ENCODE measurements at places on chromosomes 12 and 14. TPM values are rescaled to one million over a fixed set of nuclear protein-coding genes. Genes with fewer than 3 reads are reported as not detected.
A peak's percentile ranks its signal among the peaks of the same experiment; 100 is the strongest.

GRCh38 chr12:9144730-9145106 lies 29.0 kb upstream of the A2M start:
- no peak overlapping the region for H3K27ac ChIP-seq
- no peak for DNase-seq
- H3K4me3 ChIP-seq: no peak overlapping the region
- no peaks in the 10 kb centered on the region for H3K36me3 ChIP-seq
- H3K27me3 ChIP-seq: no peaks in the 10 kb centered on the region

- no peak overlapping the region for H3K27ac ChIP-seq
- H3K36me3 ChIP-seq: no peaks in the 10 kb centered on the region
- H3K4me1 ChIP-seq: peaks cover 8% of the 10 kb centered on the region
- H3K4me3 ChIP-seq: no peak overlapping the region
Observed at GRCh38 chr14:50792634-50793068, 38.3 kb downstream of the NIN start.

GRCh38 chr14:37253905-37254304 lies 56.2 kb downstream of the MIPOL1 start:
- DNase-seq: peak; percentile 78
- H3K36me3 ChIP-seq: no peaks in the 10 kb centered on the region
- no peak overlapping the region for H3K4me3 ChIP-seq
- peaks cover 7% of the 10 kb centered on the region for H3K4me1 ChIP-seq

DNA sequence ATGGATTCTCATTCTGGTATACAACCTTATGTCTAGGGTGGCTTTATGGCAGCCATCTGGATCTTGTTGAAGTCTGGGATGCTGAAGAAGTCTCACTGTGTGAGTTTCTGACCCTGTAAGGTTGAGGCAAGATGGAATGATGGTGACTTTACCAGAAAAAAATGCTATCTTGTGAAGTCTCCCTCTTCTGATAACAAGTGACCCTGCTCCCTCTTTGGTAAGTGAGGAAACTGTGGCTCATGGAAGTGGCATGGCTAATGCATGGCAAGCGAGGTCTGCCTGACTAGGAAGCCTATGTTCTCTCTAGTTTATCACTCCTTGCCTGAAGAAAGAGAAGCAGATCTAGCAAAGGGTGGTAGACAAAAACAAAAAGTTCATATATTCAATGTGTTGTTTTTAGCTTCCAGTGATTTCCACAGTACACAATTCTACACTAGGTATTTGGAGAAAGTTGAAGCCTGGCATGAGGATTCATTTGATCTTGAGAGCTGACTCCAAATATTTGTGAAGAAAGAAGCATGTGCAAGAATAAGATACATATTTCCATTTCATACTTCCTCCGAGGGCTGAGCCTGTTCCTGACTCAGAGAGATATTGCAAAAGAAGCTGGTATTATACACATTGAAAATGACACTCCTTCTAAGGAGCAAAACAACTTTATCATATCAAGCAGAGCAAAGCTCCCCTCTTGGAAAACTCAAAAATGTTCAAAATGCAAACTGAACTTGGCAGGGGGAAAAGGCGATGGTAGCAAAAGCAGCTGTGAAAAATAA lies 63.6 kb downstream of the HELB start:
- peak; percentile 27 for DNase-seq
- H3K27me3 ChIP-seq: 0 out of 2 replicates have a peak, but pooled peaks cover 3% of the 10 kb centered on the region
- H3K27ac ChIP-seq: no peak overlapping the region
- no peaks in the 10 kb centered on the region for H3K36me3 ChIP-seq
- no peak overlapping the region for H3K4me3 ChIP-seq
- no peaks in the 10 kb centered on the region for H3K4me1 ChIP-seq

GRCh38 chr14:75711105-75711795 lies 50.2 kb downstream of the TTLL5 start:
- peaks cover 22% of the 10 kb centered on the region for H3K4me1 ChIP-seq
- H3K36me3 ChIP-seq: no peaks in the 10 kb centered on the region
- no peaks in the 10 kb centered on the region for H3K27me3 ChIP-seq

DNA sequence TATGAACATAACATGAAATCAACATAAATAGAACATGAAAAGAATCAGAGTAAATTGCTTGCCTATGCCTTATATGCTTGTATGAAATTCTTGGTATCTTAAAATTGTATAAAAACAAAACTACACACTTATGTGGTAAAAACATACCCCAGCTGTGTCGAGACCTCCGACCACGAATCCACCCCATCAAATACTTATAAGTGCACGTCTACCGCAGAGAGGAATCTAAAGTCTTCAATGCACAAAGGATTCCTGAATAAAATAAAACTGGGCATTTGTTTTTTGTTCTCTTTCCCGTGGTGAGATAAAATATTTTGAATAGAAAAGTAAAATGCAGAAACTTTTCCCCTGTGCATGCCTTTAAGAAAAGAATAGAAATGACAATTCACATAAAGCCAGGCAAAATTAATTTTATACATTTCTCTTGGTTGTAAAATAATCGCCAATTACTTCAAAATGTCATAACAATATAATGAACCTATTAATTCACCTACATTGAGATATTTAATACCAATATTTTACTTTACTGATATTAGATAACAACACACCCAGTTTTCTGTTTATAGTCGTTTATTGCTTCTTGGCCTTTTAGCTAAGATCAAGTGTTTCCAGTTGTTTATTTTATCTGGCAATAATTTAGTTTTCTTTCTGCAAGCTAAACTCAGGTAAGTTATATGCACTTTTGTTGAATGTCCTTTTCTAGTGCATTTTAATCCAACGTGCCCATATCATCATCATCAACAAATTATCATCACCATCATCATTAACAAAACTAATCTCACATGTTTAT lies 1.0 kb downstream of the KLRK1 start:
- no peak overlapping the region for H3K27ac ChIP-seq
- no peak for DNase-seq
- no peaks in the 10 kb centered on the region for H3K36me3 ChIP-seq
- H3K27me3 ChIP-seq: no peaks in the 10 kb centered on the region
- H3K4me1 ChIP-seq: peaks cover 28% of the 10 kb centered on the region

DNA sequence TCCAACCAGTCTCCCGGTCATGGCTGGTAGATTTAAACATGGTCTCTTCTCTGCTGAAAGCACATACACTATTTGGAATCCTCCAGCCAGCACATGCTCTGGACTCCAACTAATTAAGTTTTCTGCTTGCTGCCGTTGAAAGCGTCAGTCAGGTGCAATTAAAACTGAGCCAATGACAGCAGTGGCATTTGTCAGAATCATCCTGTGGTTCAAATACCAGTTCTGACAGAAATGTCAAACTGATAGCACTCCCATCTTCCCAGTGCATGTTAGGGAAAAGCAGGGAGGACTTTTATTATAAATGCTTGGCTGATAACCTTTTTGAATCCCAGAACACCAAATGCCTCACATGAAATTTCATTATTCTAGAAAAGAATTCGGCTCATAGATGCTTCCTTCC lies 401.8 kb downstream of the PDZRN4 start:
- no peaks in the 10 kb centered on the region for H3K27me3 ChIP-seq
- DNase-seq: no peak
- H3K27ac ChIP-seq: no peak overlapping the region
- H3K4me3 ChIP-seq: no peak overlapping the region
- no peaks in the 10 kb centered on the region for H3K4me1 ChIP-seq
- H3K36me3 ChIP-seq: no peaks in the 10 kb centered on the region

DNA sequence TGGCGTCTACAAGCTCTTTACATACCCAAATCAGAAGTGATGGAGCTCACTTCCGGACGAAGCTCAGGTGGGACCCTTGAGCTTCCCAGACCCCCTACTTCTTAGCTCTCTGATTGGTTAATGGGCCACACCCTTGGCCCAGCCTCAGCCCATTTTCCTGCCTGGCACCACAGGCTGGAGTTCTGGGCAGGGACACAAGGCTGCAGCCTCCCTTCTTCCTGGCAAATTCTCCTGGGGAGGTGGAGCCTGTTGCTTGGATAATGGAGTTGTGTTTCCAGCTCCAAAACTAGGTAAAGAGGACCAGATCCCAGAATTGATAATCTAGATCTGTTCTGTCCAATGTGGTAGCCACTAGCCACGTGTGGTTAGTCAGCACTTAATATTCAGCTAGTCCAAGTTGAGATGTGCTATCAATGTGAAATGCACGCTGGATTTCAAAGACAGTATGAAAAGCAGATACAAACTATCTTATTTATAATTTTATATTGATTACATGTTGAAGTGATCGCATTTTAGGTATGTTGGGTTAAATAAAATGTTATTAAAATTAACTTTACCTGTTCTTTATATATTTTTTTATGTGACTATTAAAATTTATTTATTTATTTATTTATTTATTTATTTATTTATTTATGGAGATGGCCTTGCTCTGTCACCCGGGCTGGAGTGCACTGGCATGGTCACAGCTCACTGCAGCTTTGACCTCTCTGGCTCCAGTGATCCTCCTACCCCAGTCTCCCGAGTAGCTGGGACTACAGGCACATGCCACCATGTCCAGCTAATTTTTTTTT lies 12.6 kb upstream of the FAIM2 start:
- H3K4me1 ChIP-seq: peaks cover 10% of the 10 kb centered on the region
- no peak overlapping the region for H3K4me3 ChIP-seq
- H3K36me3 ChIP-seq: no peaks in the 10 kb centered on the region
- H3K27ac ChIP-seq: no peak overlapping the region

DNA sequence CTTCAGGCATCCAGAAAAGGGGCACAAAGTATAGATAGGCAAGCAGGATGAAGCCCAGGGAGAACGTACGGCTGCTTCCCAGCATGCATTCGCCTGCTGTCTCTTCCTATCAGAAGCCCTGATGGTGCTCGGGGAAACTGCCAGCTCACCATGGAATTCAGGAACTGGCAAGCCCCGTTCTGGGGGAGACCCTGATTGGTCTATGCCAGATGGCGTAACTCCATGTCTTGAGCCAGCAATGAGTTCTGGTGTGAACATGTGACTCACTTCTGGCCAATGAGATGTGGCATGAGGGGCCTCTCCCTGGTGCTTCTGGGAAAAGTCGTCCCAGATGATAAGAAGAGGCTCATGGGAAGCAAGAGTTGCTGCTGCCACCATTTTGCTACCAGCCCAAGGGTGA lies 270.8 kb downstream of the BCL11B start:
- no peak overlapping the region for H3K4me3 ChIP-seq
- H3K36me3 ChIP-seq: no peaks in the 10 kb centered on the region
- no peak overlapping the region for H3K27ac ChIP-seq
- H3K4me1 ChIP-seq: no peaks in the 10 kb centered on the region
- DNase-seq: no peak

GRCh38 chr12:46200551-46200950 lies 68.3 kb downstream of the SLC38A1 start:
- H3K27ac ChIP-seq: no peak overlapping the region
- no peaks in the 10 kb centered on the region for H3K4me1 ChIP-seq
- no peak overlapping the region for H3K4me3 ChIP-seq

GRCh38 chr14:93263416-93263815 lies 56.4 kb downstream of the UBR7 start:
- H3K4me3 ChIP-seq: no peak overlapping the region
- peaks cover 19% of the 10 kb centered on the region for H3K36me3 ChIP-seq
- no peak overlapping the region for H3K27ac ChIP-seq

DNA sequence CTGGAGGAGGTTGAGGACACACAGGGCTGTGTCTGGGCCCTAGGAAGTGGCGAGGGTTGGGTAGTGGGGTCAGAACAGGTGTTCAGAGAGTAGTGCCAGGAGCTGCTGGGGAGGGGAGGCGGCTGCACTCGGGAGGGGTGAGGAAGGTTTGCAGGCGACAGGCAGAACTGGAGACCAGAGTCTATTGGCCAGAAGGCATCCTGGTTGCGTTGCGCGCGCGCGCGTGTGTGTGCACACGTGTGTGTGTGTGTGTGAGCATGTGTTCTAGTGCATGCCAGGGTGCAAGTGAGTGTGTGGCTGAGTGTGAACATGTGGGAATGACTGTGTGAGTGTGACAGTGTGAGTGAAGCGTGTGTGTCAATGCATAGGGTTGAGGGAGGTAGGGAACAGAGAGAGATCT lies 86.4 kb downstream of the CCDC92 start:
- no peaks in the 10 kb centered on the region for H3K36me3 ChIP-seq
- peaks cover 41% of the 10 kb centered on the region for H3K27me3 ChIP-seq
- no peak overlapping the region for H3K4me3 ChIP-seq
- DNase-seq: no peak
- no peaks in the 10 kb centered on the region for H3K4me1 ChIP-seq
- no peak overlapping the region for H3K27ac ChIP-seq

DNA sequence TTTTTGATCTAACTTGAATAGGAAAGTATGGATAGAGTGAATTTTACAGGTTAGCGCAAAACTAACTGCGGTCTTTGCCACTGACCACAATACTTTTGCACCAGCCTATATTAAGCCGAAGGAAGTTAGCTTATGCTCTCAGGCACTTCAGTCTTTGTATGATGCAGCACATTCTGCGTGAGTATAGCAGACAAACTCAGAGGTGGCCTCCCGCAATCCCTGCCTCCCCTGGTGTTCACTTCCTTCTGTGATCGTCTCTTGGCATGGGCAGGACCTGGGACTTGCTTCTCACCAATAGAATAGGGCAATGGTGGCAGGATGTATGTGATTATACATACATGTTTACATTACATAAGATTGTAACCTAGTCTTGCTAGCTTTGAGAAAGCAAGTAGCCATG lies 10.3 kb upstream of the SLC6A13 start:
- H3K4me3 ChIP-seq: no peak overlapping the region
- H3K27me3 ChIP-seq: no peaks in the 10 kb centered on the region
- no peak overlapping the region for H3K27ac ChIP-seq
- H3K36me3 ChIP-seq: no peaks in the 10 kb centered on the region
- H3K4me1 ChIP-seq: no peaks in the 10 kb centered on the region

- peaks cover 10% of the 10 kb centered on the region for H3K36me3 ChIP-seq
- peak overlapping the region; percentile 85 for H3K27ac ChIP-seq
- no peaks in the 10 kb centered on the region for H3K27me3 ChIP-seq
- H3K4me1 ChIP-seq: peaks cover 47% of the 10 kb centered on the region
- H3K4me3 ChIP-seq: no peak overlapping the region
Observed at GRCh38 chr14:54774824-54775223, 127.8 kb downstream of the GCH1 start.

GRCh38 chr12:93098077-93098476 lies 169.0 kb upstream of the EEA1 start:
- peak; percentile 42 for DNase-seq
- no peaks in the 10 kb centered on the region for H3K36me3 ChIP-seq
- H3K4me3 ChIP-seq: no peak overlapping the region
- H3K27ac ChIP-seq: no peak overlapping the region

- H3K4me3 ChIP-seq: no peak overlapping the region
- no peaks in the 10 kb centered on the region for H3K36me3 ChIP-seq
- peak; percentile 64 for DNase-seq
- H3K27ac ChIP-seq: peak overlapping the region; percentile 52
Observed at GRCh38 chr12:57118711-57119271, 7.6 kb upstream of the STAT6 start.

DNA sequence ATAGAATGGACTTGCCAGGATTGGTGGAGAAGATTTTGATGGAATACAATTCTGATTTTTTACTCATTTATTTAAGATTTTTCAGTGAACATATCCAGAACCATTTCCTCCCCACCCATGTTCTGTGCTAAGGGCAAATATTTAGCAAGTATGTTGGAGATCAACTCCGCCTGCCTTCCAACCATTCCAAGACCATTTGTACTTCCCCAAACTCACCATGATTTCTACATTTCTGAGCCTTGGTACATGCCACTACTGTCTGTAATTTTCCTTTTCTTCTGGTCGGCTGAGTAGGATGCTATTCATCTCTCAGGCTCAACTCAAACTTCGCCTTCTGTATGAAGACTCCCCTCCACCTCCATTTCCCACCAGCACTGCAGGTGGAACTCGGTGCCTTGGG lies 150.6 kb downstream of the NTF3 start:
- DNase-seq: no peak
- peaks cover 25% of the 10 kb centered on the region for H3K4me1 ChIP-seq
- no peaks in the 10 kb centered on the region for H3K27me3 ChIP-seq
- H3K36me3 ChIP-seq: no peaks in the 10 kb centered on the region

The KRT78 gene
- total RNA-seq: not detected

The SLC22A17 gene
- 32.8 TPM for total RNA-seq

The SIX4 gene
- total RNA-seq: 12.2 TPM

The CAPZA3 gene
- not detected for total RNA-seq

The WNT1 gene
- total RNA-seq: not detected

The FITM1 gene
- not detected for total RNA-seq

The SLC39A2 gene
- not detected for total RNA-seq

The INHBE gene
- 0.76 TPM for total RNA-seq

The ALDH1L2 gene
- total RNA-seq: 50.9 TPM

Data from GM23248 (cell line).